ENCODE measurements at places on chromosomes 6 and 20. TPM values are rescaled to one million over a fixed set of nuclear protein-coding genes. Genes with fewer than 3 reads are reported as not detected.

DNA sequence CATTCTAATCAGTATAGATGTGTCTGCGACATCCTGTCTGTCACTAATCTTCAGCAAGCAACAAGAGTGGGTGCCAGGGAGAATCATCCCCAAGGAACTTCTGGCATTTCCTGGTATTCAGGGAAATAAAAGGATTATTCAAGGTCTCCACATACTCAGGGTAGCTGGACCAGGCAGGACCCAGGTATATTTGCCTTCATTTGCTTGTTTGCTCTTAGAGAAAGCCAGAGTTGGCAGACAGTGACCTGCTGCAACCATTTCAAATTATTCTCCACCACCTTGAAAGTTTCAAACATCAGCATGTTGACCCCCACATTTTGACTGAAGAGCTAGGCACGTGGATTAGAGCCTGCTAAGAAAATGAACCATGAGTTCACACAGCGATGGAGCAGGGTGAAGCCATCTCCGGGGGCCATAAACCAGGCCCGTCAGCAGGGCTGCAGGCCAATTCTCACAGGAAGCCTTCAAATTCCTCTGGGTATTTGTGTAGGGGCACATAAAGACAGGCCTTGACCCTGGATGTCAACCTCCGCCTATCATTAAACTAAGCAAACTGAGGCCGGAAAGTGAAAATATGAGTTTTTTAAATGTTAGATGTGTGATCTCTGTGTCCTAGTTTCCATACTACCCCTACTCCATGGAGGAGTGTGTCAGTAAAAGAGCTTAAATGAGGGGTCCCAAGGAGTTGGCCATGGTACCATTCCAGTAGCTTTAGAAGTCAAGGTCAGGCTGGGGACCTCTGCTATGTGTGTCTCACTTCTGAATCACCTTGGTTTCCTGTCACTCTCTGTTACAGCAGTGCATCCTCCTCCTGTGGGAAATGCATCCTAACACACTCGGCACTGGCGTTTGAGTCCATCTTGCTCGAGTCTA lies 32.9 kb downstream of the TRAM2 start:
- DNase-seq: peak; percentile 81

DNA sequence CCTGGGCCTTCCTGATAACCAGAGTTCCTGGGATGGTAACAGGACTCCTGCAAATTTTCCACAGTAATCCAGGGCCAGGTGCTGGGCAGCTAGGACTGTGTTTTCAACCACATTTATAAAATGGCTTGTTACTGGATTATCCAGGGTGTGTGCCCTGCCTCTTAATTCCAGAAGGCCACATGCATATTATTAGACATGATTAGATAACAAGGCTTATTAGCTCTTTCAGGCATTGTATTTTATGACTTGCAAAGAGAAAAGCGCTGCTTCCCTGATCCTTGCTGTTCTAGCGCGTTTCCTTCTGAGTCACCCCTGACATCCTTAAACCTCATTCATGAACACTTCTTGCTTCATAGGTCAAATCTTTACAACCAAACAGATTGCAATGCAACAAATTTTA lies 208.6 kb downstream of the UST start:
- DNase-seq: no peak

The C20orf96 gene
- total RNA-seq: 0.58 TPM

GRCh38 chr20:41072915-41073314 lies 44.3 kb downstream of the TOP1 start:
- DNase-seq: no peak

The LY6G6F gene
- total RNA-seq: not detected

GRCh38 chr6:43127180-43127579 lies 43.9 kb upstream of the SRF start:
- no peak for DNase-seq

The GFOD1 gene
- 13.2 TPM for total RNA-seq

The DSTN gene
- total RNA-seq: 480 TPM

The PTPRT gene
- total RNA-seq: not detected

GRCh38 chr6:11609324-11610071 lies 71.9 kb downstream of the TMEM170B start:
- peak; percentile 99 for DNase-seq

The PPDPF gene
- 47.2 TPM for total RNA-seq

GRCh38 chr6:28537509-28538140 lies 11.9 kb downstream of the GPX5 start:
- no peak for DNase-seq

The MYL9 gene
- total RNA-seq: 213 TPM

The C20orf202 gene
- not detected for total RNA-seq

The PABPC1L gene
- total RNA-seq: 4.8 TPM

DNA sequence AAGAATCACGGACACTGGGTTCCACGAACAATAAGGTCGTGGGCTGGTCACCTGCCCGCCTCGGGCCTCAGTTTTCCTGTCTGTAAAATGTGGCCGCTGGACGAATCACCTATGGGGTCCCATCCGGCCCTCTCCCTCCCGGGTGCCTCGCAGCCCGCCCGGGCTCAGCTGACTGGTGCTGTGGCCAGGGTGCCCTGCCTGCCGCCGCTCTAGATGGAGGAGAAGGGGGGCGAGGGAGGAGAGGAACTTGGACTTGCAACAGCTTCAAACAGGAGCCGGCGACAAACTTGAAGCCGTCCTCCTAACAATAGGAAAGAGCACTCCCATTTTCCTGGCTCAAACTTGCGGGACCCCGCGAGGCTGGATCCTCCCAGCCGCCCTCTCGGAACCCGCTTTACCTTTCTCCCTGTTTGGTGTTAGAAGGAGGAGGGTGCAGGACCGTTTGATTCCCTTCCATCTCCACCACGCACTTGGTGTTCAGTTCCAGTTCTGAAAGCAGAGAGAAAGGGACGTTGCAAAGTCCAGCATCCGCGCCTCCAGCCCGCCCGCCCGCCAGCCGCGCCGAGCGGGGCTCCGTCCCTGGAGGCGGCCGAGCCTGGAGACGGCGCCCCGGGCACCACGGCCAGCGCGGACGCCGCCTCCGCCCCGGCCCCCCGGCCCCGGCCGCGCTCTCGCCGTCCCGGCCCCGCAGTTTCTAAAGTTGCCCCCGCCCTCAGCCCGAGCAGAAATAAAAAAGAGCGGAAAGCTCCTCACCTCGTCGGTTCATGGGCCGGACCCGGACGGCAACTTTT lies 584 bp downstream of the KIF13A start:
- DNase-seq: peak; percentile 73

The PAK5 gene
- total RNA-seq: not detected

The PLCG1 gene
- 69.1 TPM for total RNA-seq
